Erythroblast (primary cell): ENCODE measurements at places on chromosomes 16 and 17.

DNA sequence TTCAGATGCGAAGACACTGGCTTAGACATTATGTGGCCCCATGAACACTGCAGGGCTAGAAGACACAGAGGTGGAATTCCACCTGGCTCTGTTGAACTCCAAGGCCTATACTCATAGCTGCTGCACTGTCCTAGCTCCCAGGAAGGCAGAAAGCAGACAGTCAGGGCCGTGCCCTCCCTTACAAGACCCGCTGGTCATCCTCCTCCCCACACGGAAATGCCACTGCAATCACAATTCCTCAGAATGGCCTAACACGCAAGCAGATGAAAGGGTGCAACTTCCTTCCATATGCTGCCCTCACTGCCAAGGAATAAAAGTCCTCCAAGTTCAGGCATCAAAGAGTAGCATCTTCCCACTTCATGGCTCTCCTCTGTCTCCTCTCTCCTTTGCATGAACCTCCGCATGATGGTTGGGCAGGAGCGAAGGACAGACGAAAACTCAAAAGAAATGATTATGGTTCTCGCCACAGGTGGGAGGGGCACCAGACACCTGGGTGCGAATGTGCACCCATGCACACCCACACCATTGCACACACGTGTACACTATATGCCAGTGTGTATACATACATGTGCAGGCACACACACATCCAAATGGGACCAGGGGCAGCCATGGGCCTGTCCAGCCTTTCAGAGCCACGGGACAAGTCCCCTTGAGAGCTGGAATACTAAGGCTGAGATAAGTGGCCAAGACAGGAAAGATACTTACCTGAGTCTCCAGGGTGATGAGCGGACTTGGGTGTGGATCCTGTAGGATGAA lies 113.3 kb downstream of the XYLT1 start:
- no peak for DNase-seq

GRCh38 chr16:77221482-77221881 lies 22.3 kb downstream of the SYCE1L start:
- DNase-seq, result no peak

DNA sequence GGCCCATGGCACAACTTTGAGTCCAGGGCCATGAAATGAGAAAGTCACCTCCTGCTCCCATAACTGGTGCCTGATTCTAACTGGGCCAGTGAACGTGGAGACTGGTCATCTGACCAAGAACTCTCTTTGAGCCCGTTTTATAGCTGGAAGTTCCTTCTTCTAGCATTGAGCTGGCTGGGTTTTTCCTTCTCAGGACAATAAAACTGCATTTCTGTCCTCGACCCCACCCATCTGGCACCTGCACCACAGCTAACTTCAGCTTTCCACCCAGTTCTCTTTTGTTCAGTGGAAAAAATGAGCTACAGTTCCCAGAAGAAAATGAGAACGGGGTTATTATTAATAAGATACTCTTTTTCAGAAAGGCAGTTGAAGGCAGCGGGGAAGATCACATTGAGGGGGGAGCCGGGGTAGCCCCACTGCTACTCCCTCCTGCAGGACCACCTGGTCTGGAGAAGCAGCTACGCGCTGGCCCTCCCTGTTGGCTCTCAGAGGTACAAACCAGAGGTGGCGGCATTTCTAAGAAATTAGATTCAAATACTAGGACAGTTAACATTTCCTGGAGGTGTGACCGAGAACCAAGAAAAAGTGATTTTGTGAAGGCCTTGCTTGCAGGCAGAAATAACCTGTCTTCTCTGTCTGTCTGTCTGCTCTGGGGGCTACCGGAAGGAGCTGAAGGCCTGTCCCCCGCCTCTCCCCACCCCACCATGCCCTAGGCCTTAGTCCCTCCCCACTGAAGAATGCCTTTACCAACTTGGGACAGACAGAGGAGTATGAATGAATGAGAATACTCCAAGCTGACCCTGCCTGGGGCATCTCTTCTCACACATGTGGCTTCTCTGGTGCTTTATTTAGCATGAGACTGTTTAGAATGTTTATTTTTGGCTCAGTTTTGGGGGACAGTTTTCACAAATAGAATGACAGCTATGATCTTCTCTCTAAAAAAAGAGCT lies 123.9 kb downstream of the XYLT1 start:
- no peak for DNase-seq

DNA sequence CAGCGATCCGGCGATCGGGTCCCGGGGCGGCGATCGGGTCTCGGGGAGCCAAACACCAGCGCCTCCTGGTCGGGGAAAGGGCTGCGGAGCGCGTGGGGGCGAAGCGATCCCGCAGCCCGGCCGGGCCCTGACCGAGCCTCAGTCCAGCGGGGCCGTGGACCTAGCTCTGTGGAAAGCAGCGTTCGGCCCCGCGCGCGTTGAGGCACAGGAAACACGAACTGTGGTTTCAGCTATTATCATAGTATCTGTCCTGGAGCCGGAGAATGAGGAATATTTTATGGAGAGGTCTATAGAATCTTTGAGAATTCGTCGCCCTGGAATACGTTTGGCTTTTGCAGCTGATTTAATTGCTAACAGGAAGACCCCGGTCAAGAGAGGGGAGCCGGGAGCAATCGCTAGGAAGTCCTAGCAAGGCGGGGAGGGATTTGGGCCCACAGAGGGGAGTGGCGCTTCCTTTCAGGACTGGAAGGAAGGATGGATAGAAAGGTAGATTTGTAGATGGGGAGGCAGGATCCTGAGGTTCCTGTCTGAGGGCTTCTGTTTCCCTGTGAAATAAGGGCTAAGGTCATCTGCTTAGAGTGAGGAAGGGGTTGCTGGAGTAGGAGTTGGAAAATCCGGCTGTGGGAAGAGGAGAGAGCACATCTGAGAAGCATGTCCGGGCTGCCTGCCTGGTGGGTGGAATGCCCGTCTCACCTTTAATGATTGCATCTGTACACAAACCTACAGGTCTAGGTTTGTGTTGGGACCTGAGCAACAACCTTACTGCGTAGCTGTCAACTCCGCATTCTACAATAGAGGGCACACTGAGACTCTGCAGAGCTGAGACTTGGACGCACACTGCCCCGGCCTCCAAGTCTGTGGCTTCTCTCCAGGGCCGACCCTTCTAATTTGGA lies 770 bp downstream of the CCNF start:
- DNase-seq, result peak; percentile 52

DNA sequence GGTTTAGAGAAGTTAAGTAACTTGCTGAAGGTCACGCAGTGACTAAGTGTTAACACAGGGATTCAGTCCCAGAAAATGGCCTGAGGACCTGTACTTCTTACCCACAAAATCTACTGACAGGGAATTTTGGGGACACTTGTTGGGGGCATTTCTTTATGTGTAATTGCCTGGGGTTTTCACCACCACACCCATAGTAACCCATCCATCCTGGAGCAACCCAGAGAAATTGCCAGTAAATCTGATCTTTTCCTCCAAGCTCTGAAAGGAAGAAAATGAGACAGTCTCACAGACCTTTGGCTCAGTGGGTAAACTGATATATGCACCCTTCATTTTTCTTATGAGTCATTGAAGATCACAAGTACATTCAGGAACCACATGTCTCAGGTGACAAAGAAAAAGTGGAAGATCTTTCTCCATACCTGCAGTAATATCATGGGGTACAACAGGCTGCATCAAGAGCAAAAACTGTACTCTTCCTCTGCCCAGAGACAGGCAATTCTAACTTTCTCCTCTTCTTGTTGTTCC lies 81.0 kb downstream of the NOG start:
- DNase-seq, result no peak

DNA sequence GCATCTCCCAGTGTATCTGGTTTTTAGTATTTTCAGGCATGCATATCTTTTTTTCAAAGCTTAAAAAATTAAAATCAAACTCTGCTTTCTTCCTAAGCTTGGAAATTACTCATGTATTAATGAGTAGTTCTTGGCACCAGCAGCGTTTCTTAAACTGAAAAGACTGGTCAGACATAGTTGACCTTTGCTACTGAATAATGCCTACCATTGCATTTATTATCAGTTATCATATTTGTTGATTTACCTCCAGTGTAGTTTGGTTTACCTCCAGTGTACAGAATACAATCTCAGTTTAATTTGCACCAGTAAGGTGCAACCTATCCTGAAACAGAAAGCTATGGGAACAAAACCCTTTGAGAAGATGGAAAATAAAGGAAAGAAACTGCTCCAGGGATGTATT lies 34.5 kb upstream of the EVI2A start:
- no peak for DNase-seq

DNA sequence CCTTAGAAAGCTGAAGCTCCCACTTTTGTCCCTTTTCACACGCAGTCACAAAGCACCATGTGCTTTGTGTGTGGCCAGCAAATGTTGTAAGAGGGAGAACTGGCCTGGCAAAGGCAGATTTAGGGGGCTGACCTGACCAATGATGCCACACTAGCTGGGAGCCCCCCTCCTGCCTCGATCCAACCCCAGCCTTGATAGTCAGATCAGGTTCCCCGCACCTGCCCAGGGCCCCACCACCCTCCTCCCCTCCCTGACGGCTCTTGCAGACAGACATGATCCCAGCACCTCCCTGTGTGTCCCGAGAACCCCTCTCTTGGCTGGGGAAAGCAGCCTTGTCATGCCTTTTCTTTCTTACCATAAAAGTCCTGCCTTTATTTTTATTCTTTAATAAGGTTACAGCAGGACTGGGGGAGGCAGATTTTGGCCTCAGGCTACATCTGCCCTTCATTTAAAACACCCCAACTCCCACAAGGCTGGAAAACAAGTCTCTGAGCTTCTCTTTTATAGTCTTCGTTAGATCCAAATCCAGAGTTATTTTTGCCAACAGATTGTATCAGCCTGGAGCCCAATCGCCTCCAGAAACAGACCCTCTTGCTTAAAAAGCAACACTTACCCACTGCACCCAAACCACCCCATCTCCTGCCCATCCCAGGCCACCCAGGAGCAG lies 201.8 kb upstream of the CDH5 start:
- DNase-seq, result no peak

DNA sequence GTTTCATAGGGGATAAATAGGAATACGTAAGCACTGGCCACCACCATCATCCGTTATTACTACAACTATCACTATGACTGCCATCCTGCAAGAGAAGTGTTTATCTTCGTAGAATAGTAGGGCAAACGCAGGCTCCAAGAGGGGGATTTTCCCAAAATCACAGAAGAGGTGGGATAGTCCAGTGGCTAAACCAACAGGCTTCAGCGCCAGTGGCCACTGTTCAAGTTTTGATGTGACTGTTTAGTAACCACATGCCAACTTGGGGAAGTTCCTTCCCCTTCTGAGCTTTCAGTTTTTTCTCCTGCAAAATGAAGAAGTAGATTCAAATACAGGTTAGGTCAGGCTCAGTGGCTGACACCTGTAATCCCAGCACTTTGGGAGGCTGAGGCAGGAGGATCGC lies 60.7 kb upstream of the GRIN2A start:
- no peak for DNase-seq

DNA sequence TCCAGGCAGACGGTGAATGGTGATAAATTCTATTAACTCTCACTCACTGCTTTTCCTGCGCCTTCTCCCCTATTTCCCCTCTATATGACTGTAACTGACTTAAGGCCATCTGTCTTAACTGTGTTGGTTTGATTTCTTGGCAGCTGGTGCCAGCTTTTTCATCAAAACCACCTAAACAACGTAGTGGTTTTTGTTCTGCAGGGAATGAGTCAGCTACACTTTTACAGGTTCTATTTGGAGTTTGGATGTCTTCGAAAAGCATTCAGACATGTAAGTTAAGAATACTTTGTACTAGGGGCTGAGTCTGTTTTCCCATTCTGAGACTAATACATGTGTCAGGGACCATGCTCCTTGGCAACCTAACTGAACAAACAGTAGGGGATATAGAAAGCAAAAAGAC lies 8.5 kb downstream of the REXO5 start:
- DNase-seq, result peak; percentile 36
